ENCODE measurements at places on chromosomes 16 and 17. TPM values are rescaled to one million over a fixed set of nuclear protein-coding genes. Genes with fewer than 3 reads are reported as not detected.

DNA sequence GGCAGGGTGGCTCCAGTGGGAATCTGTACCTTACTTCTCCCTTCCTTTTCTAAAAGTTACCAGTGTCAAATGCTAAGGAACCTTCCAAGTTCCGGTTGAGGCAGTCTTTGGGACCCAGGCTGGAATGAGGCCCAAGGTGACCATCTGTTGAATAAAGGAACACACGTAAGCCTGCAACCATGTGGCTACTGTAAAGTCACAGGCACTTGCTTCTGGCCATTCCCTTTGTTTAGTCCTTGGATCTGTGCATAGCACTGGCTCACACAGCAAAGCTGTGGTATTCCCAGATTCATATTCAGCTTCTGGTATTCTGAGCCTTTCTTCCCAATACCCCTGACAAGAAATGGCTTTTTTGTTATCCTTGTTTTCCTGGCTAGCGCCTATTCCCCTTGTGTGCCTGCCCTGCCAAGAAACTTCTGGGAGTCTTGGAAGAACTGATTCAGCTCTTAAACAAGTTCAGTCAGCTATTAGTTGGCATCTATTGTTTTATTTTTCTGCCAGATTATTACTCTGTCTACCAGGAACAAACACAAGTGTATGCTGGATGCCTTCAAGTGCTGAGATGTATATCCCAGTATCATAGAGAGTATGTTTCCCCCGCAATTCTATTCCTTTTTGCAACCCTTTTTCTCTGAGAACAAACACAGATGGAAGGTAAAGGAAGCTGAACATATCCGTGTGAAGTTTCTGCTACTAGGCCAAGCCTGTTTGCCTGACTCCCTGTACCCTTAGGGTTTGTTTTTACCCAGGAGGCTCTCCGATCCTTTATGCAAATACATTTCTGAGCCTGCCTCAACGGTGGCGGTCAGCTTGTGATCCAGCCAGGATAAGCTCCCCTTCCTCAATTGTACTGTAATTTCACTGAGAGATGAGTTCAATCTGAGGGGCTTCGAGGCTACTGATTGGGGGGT is 13.2 kb downstream of the TMEM238L start:
- no peak for DNase-seq

- no peak for DNase-seq
Observed at GRCh38 chr17:45641541-45641940, 142.6 kb upstream of the CRHR1 start.

DNA sequence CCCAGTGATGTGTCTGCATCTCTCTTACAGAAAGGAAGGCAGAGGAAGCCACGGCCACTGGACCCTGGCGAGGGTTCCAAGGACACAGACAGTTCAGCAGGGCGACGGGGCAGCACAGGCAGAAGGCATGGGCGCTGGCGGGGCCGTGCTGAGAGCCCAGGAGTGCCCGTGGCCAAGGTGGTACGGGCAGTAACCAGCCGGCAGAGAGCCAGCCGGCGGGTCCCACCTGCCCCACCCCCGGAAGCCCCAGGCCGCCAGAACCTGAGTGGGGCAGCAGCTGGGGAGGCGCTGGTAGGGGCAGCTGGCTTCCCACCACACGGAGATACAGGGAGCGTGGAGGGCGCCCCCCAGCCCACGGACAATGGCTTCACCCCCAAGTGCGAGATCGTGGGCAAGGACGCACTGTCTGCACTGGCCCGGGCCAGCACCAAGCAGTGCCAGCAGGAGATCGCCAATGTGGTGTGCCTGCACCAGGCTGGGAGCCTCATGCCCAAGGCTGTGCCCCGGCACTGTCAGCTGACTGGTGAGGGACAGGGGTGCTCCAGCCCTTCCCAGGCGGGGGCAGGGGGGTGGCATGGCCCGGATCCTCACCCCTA is 7.8 kb downstream of the XYLT2 start:
- DNase-seq, result no peak

DNA sequence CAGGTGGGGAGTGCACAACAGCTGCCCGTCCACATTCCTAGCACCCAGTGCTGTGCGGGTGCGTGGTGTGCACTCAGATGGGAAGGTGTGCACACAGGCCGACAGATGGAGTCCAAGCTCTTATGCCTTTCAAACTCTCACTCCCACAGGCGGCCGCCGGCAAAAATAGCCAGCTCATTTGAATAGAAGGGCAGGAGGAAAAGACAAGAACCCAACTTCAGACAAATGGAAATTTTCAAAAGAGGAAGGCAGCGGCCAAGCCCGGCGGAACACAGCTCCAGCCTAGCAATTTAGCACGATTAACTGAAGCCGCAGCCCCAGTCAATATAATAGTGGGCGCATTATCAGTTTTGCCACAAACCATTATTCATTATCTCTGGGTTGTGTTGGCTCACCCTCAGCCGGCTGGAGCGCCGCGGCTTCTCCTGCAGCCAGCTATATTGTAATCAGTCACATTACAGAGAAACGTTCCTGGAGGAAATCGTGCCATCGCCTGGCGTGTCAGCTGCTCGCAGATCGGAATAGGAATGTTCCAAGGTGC is 103.9 kb upstream of the SEC14L1 start:
- no peak for DNase-seq

- no peak for DNase-seq
Observed at GRCh38 chr17:4258867-4259266, 4.9 kb downstream of the ANKFY1 start.

DNA sequence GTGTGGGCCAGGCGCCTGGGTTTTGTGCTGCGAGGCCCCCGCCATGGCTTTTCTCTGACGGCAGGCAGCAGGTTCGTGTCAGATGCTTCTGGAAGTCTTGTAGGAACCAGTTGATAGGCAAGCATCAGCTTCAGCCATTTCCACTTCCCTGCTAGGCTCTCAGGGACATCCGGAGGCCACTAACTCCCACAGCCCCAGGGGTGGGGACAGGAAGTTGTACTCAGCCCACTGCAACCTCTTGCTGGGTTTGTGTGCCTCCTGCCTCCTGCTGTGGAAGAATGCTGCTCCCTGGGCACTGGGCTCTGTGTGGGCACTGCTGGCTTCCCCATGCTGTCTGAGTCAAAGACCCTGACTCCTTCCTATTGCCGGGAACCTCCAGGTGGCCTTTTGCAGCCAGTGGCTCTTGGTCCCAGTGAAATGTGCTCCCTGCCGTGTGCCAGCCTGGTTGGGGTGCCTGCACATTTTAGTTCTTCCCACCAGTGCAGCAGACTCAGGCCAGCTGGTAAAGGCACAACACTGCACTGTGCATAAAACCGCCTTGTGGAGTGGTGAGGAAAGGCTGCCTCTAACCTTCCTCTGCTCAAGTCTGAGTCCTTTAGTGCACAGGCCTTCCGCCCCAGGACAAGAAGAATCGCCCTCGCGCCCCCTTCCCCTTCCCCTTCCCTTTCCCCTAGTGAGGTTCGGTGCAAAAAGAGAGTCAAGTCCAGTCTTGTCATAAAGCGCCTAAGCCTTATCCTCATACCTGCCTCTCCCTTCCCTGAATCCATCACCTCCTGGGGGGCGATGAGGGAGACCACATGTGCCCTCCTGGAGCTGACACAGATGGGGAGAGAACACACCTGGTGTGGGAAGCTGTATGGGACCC is 16.6 kb downstream of the LDHD start:
- no peak for DNase-seq

GRCh38 chr17:70675070-70675590 is 505.8 kb downstream of the KCNJ2 start:
- DNase-seq, result no peak

GRCh38 chr17:11244776-11245175 is 3.8 kb downstream of the SHISA6 start:
- DNase-seq, result no peak

- no peak for DNase-seq
Observed at GRCh38 chr17:4234401-4234800, 29.4 kb downstream of the ANKFY1 start.

DNA sequence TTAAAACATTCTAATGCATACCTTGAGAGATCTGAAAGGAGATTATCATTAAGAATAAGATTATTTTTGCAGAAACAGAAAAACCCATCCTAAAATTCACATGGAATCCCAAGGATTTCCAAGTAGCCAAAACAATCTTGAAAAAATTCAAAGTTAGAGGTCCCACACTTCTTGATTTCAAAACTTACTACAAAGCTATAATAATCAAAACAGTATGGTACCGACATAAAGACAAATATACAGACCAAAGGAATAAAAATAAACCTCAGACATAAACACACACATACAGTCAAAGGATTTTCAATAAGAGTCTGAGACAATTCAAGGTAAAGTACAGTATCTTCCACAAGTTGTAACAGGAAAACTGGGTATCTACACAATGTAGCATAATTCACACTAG is 16.2 kb downstream of the C16orf87 start:
- DNase-seq, result no peak

GRCh38 chr17:57899822-57900221 is 50.0 kb upstream of the MRPS23 start:
- DNase-seq, result no peak

DNA sequence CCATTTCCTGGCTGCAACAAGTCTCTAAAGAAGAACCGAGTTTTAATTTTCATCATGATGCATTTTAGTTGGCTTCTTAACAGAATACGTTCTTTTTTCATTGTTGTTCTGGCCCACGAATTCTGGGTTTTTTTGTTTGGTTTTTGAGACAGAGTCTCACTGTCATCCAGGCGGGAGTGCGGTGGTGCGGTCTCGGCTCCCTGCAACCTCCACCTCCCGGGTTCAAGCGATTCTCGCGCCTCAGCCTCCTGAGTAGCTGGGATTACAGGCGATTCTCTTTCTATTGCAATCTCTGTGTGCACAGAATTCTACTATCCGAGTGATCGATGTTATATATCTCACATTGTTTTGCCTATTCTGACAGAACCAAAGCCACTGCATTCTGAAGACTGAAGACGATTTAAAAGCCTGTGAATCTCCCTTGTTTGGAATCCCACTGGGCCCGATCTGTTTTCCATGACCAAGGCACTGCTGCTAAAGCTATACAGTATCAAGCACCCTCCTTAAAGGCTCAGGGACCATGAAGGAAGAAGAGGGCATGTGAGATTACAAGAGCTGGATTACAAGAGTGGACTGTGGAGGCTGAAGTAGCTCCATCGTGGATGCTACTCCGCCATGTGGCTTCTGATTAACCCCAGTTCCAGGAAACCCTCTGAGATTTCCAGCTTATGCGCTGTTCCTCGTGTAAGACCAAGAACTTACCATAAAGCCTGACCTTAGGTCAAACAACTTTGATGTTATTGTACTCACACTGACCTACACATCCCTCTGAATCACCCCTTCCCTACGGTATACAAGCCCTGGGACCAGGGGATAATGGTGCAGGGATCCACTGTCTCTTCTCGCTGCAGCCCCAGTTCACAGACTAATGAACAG is 44.3 kb downstream of the ADCY9 start:
- DNase-seq, result no peak

GRCh38 chr17:50225701-50226240 is 24.3 kb upstream of the COL1A1 start:
- DNase-seq, result no peak

- DNase-seq, result peak; percentile 85
Observed at GRCh38 chr16:745739-746138, 4.9 kb upstream of the CIAO3 start.

DNA sequence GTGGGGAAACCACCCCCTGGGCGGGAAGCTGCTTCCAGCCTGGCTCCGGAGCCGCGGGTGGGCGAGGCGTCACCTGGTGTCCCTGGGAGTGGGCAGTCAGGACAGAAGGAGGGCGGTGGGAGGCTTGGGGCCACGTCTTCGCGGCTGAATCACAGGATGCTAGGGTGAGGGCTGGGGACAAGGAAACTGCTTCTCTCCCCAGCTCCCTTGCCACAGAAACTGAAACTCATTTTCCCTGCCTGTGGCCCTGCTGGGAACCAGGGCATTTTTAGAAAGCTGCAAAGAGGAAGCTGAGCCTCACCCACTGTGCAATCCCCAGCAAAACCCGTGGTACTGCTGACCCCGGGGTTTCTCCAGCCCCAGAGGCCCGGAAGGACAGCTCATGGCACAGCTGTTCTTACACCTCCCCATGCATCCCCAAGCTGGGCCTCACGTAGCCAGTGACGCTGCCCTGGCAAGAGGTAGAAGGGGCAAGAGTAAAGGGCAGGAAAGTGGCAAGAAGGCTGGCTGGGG is 8.2 kb downstream of the RHBDF2 start:
- DNase-seq, result no peak

DNA sequence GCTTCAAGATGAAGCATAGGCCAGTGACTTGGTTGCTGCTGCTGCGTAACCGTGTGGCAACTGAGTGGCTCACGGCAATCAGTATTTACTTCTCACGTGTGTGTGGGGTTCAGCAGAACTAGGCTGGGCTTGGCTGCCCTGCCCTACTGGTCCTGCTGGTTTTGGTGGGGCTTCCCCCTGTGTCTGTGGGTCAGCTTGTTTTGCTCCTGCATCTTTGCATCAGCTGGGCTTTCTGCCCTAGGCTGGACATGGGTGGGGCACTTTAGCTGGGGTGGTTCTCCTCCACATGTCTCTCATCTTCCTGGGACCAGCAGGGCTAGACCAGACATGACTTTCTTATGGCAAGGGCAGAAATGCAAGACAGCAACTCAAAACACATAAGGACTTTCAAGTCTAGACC is 550.5 kb downstream of the MAF start:
- DNase-seq, result no peak

GRCh38 chr16:22213801-22214200 is 7.7 kb downstream of the EEF2K start:
- no peak for DNase-seq

DNA sequence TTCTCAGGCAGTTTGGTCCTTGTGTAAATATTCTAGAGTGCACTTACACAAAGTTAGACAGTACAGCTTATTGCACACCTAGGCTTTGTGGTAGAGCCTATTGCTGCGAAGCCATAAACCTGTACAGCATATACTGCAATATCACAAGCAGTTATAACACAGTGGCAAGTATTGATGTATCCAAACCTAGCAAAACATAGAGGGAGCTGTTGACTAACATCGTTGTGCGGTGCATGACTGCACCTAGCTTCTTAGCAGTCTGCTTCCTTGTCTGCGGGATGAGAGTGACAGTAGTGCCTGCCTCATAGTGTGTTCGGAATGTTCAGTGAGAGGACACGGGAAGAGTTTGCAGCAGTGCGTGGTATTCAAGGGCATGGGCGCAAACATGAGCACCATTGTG is 78.9 kb downstream of the MPRIP start:
- no peak for DNase-seq

- no peak for DNase-seq
Observed at GRCh38 chr16:27123795-27124409, 57.2 kb downstream of the C16orf82 start.

Gene WFIKKN1
- 8.7 TPM for total RNA-seq

Gene ABR
- total RNA-seq, result 34.7 TPM

Gene HBA1
- total RNA-seq, result 7.2 TPM

Gene PEX12
- 5.4 TPM for total RNA-seq

Gene MYCBPAP
- 1.7 TPM for total RNA-seq

Gene MYH1
- total RNA-seq, result not detected

Gene C17orf100
- 0.70 TPM for total RNA-seq

Gene EXOC7
- total RNA-seq, result 162 TPM

Gene TBC1D28
- total RNA-seq, result 0.24 TPM

Gene NPIPA5
- total RNA-seq, result 5.2 TPM
